Lung (tissue), 17 donors: ENCODE measurements at places on chromosomes 3 and 15. TPM values are rescaled to one million over a fixed set of nuclear protein-coding genes. Genes with fewer than 3 reads are reported as not detected.
A peak's percentile ranks its signal among the peaks of the same experiment; 100 is the strongest.

- peak; percentile 70 for DNase-seq
Observed at GRCh38 chr3:181176601-181177000, 187.1 kb upstream of the DNAJC19 start.

DNA sequence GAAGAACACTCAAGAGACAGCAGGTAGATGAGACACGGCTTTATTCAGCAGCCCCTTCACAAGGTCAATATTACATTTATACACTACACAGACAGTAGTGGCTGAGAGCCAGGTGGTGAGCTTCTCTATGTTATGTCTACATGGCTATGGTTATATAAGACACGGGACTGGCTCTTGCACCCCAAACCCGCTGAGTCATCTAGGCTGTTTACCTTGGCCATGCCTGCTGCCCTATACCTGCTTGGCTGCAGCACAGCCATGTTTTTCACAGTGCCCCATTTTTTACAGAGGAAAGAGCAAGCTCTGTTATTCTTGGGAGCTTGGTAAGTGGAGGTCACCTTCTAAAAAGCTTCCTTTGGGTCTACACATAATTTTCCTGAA lies 231.6 kb downstream of the IGSF11 start:
- DNase-seq: no peak

DNA sequence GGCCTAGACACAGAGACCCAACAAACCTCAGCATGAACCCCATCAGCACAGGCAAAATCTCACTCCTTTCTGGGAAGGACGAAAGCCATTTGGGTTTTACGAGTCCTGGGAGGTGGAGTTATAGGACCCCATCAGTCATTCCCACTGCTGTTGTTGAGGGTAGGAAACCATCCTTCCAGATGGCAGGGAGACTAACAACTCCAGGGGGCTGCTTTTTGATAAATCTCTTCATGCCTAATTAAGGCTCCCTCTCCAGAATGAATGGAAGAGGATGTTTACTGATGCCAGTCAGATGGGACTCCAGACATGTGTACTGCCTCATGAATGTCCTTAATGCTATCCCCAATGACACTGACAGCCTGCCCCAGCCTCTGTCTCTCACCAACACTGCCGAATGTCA lies 75.3 kb downstream of the ST8SIA2 start:
- no peak for DNase-seq

IL20RB gene
- 0.23 TPM for total RNA-seq

- no peak for DNase-seq
Observed at GRCh38 chr15:63203451-63204090, 14.2 kb downstream of the RAB8B start.

DNA sequence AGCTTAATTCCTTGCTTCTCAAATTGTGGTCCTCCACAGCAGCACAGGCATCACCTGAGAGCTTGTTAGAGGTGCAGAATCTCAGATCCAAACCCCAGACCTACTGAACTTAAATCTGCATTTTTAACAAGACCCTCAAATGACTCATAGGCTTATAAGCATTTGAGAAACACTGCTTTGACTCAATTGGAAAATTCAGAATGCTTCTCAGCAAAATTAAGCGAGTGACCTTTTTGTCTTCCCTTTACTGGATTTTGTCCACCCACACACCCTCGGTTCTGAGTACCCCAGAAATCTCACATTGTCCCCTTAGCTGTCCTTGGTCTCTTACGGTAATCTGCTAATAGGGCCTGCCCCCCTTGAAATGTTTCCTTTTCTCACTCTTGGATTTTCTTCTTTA lies 17.9 kb downstream of the CD80 start:
- DNase-seq: no peak

- DNase-seq: no peak
Observed at GRCh38 chr3:30586806-30587486, 19.5 kb upstream of the TGFBR2 start.

DNA sequence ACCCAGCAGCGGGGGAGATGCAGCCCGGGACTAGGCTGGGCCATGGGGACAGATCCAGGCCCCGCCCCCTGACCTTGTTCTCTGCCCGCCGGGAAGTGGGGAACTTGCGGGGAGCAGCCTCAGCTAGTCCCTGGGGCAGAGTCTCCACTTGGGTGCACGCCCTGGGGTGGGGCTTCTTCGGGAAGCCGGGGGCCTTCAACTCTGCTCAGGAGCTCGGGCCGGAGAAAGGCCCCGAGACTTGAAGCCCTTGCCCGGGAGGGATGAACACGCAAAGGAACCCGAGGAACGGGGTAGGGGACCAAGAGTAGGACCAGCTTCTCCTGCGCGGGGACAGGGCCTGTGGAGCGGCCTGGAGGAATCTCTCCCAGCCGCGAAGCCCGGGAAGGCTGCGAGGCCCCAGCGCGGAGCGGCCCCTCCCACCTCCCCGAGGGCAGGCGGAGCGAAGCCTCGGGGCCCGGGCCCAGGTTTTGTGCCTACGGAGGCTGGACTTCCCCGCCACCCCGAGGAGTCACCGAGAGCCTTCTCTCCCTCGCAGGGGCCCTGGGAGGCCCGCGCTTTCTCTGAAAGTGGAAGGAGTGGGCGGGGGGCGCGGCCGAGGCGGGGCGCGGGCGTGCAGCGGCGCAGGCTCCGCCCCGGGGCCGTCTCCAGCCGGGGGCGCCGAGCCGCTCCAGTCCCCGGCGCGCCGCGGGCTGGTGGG lies at the start of gene ITPKA:
ITPKA (plus strand) TSS at position 670 of the 697 bp plus-strand sequence. CDS start 54 bp downstream, outside the sequence.
- DNase-seq: peak; percentile 78

RTP1 gene
- total RNA-seq: not detected
